ENCODE measurements at places on chromosomes 16 and 17.

DNA sequence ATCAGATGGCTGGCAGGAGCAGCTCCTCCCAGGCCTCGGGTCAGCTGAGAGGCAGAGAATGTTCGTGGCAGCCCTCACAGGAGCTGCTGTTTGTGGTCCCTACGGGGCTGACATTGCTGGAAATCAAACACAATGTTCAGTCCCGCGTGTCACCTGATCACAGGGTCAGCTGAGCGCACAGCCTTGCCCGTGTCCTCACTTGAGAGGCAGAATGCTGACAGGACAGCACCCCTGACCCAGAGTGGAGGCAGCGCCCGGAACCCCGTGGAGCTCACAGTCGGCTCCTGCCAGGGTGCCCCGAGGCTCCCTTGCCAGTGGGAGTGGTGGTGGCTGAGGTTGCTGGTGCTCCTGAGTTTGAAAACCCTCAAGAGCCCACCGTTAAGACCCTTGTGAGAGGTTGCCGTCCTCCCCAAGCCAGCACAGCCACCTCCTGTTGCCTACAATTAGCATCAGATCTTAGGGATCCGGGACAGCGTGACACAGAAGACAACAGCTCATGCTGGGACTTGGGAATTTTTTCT lies 3.6 kb upstream of the CHMP6 start:
- DNase-seq = no peak

DNA sequence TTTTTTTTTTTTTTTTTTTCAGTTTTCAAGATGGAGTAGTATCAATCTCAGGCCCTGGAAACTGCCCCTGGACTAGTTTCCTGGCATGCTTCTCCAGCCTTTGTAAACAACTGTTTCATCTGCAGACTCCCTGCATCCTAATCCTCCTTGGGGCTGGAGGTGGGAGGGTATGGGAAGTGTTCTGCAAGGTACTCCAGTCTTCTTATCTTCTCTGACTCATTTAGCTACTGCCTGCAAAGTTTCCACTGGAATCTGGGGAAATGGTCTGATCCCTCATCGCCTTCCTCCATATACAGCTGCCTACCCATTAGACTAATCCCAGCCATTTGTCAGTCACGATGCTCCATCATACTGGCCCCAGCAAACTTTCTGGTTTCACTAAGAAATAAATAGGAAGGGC lies 21.5 kb downstream of the COPZ2 start:
- DNase-seq = no peak

DNA sequence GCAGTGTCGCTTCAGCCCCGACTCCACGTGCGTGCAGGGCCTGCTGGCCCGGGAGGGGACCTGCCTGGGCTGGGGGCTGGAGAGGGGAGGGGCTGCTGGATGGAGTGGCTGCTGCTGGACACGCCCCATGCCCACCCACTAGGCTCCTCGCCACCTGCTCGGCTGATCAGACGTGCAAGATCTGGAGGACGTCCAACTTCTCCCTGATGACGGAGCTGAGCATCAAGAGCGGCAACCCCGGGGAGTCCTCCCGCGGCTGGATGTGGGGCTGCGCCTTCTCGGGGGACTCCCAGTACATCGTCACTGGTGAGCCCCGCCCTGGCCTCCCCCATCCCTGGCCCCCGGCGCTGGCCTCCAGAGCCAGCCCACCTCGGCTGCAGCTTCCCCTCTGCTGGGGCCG lies 2.4 kb downstream of the BRICD5 start:
- no peak for DNase-seq

DNA sequence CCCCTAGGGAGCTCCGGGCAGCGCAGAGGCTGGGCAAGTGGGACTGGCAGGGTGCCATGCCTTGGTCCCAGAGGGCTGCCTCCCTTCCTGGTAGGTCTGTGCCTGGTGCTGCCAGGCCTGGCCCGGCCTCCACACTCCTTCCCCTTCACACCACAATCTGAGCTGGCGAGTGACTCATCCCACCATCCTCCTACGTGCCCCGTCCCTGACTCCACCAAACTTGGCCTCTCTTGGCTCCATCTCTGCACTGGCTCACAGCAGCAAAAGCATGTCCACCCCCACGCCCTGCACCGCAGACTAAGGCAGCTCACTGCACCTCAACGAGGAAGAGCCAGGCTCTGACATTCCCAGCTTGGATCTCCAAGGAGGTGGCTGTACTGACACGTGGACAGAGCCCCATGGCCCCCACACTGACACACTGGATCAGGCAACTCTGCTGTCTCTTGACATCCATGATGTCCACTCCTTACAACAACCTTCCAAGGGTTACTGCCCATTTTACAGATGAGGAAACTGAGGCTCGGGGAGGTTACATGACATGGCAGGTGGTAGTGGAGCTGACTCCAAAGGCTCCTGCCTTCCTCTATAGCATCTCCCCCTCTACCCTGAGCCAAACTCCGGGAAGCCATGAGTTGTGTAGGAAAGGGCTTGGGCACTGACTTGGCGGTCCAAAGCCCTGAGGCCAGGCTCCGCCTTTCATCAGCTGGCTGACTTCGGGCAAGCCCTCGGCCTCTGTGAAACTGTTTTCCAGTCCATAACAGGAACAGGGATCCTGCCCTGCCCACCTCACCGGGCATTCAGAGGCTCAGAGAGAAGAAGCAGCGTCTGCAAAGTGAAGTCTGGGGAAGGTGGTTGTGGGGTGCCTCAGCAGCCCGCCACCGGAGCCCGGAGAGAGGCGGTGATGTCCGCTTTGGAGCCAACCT lies 20.1 kb upstream of the KRT19 start:
- DNase-seq = no peak

GRCh38 chr17:19574956-19575355 lies 41.3 kb downstream of the SLC47A1 start:
- no peak for DNase-seq
